ENCODE measurements at places on chromosomes 11 and 22. TPM values are rescaled to one million over a fixed set of nuclear protein-coding genes. Genes with fewer than 3 reads are reported as not detected.

CATSPERZ gene
- polyA plus RNA-seq: not detected

PDE3B gene
- 34.2 TPM for polyA plus RNA-seq

- no peak for DNase-seq
Observed at GRCh38 chr11:19666951-19667350, 45.7 kb upstream of the NAV2 start.

GRCh38 chr11:60887556-60887955, 18.8 kb downstream of the PRPF19 start:
- DNase-seq: no peak

DNA sequence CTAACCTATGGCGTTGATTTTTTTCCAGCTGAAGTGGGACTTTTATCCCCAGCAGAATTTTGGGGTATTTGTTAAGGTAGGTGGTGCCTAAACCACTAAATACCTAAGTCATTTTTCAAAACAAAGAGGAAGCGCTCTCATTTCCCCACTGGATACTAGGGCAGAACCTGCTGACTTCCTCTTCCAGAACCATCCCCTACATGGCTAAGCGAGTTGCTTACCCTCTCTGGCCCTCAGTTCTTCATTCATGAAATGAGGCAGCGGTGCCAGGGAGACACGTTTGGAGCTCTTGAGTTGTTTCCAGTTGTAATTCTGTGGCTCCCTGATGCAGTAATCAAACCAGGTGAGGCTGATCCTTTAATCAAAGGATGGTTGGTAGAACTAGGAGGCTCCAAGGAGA, 10.0 kb upstream of the MTMR3 start:
- DNase-seq: no peak

DNA sequence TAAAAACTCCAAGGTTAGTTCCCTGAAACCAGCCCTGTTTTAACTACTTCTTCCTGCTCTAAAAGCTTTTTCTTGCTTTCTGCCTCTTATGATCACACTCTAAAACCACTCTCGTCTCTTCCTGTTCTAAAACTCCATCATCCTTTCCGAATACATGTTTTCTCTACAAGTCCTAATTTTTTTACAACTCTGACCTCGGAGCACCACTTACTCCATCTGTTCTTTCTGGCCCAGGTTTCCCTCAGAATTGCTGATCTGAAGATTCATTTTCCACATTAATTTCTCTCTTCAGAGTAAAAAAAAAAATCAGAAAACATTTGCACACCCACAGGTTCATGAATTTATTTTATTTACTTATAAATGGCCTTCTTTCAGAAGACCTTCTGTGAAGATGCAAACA, 265.7 kb upstream of the CADM1 start:
- DNase-seq: no peak

All from right lung (tissue), 10 donors.